Stimulated activated CD8-positive, alpha-beta memory T cell treated with anti-CD3 and anti-CD28 coated beads, Interleukin-4, amount 100 ng/mL, for 1 hour (primary cell): ENCODE measurements at places on chromosomes 6 and 20.

GRCh38 chr6:35754452-35755277 is 17.8 kb downstream of the ARMC12 start:
- DNase-seq, result no peak

DNA sequence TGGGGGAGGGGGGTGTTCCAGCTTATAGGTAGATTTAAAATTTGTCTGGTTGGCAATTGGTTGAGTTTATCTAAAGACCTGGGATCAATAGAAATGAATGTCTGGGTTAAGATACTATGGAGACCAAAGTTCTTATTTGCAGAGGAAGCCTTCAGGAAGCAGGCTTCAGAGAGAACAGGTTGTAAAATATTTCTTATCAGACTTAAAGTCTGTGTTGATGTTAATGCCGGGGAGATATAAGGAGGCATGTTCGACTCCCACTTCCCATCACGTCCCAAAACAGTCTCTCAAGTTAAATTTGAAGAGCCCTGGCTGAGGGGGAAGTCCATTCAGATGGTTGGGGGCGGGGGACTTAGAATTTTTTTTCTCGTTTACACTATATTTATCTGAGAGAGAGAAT is 12.3 kb upstream of the BLCAP start:
- DNase-seq, result no peak

DNA sequence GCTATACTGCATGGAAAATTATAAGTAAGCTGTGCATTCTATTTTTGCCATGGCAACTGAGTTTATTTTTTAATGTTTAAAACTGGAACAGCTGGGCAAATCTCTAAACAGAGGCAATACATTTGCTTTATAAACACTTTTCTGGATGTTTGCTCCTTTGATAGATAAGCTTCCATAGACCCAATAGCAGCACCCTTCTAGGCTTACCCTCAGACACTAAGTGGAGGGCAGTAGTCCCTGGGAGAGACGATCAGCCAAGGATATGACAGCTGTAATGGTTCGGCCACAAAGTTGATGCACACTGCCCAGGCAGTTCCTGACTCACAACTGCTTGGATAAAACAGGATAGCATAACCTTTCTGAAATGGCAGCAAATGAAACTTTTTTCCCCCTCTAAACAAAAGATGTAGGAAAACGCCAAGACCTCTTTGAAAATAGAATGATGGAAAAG is 8.5 kb upstream of the MRPS10 start:
- DNase-seq, result no peak

DNA sequence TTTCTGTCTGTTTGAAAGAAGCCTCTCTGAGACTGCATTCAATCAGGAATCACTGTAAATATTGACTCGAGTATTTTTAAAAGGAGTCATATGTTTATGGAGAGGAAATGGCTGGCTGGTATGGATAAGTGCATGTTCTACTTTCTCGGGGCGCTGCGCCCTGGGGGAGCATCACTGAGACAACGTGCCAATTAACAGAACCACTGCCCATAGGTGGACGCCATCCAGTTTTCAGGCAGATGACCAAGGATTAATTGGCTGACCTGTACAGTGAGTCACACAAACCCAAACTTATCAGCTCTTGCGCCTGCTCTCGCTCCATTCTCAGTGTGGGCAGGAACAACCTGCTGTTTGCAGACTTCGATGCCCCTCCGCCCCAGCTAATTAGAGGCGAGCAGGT is 571.2 kb downstream of the QKI start:
- DNase-seq, result no peak

GRCh38 chr6:78533426-78533825 is 333.9 kb upstream of the IRAK1BP1 start:
- no peak for DNase-seq

- DNase-seq, result no peak
Measured at GRCh38 chr6:160783741-160784140, 81.7 kb downstream of the PLG start.

DNA sequence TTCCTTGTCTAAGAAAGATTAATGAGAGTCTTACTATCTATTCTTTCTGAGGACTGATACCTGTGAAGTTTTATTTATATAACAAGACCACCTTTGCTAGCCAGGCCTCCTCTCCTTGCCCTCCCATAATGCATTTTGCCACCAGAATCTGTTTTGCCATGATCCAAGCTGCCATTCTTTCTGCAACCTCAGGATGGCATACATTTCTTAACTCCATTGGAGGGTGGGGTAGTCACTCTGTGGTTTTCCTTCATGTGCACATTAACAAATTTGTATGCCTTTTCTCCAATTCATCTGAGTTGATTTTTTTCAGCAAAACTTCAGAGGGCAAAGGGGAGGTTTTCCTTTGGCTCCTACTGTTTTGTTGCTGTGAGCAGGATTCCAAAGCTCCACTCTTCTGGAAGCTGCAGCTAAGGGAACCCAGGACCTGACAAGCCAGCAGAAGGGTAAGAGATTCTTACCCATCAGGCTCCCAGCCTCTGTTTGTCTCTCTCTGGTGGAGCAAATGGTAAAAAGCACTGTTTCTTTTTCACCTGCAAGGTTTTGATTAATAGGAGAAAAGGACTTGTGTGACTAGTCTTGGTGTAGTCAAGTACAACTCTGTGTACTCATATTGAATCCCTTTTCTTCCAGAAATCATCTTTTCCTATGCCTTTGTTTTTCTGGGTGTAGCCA is 26.2 kb upstream of the ENPP4 start:
- no peak for DNase-seq

DNA sequence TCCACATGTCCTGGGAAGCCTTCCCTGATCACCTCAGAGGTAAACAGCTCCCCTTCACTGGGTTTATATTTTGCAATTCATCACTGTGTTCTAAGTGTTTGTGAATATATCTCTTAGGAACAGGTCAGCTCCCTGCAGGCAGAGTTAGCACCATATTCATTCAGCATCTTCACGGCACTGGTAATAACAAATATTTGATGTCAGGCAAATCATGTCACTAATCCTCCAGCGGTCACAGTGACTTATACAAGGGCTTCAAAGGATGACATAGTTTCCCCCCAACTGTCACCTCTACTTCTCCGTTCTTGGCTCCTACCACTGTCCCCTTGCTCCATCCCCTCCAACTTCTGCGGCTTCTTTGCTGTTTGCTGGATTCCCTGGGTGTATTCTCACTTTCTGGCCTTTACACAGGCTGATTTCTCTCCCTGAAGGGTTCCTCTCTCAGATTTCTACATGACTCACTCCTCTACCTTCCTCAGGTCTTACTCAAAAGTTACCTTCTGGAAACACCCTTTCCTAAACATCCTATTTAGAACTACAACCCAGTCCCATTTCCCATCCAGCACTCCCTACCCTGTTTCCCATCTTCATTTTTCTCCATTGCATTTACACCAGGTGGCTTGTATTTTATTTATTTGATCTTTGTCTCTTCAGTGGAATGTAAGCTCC is 66.6 kb downstream of the NHLRC1 start:
- no peak for DNase-seq
